ENCODE measurements at places on chromosomes 2 and 18.

DNA sequence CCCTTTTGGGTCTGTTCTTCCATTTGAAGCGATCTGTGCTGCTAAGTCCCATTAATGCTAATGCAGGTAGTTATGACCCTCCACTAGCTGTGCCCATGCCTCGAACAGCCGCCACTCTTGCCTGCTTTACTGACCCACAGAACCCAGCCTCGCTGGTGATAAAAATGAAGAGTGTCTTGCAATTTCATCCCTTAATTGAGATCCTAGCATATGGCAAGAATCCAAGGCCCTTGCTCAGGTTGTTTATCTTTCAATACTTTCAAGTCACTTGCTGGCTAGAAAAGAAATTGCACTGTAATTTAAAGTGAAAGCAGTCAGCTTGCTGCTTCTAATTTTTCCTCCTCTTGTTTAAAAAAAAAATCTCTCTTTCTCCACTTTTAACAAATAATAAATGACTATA, 73.6 kb downstream of the ZNF521 start:
- no peak for DNase-seq

GRCh38 chr2:29394311-29394980, 279.2 kb downstream of the CLIP4 start:
- DNase-seq, result no peak

DNA sequence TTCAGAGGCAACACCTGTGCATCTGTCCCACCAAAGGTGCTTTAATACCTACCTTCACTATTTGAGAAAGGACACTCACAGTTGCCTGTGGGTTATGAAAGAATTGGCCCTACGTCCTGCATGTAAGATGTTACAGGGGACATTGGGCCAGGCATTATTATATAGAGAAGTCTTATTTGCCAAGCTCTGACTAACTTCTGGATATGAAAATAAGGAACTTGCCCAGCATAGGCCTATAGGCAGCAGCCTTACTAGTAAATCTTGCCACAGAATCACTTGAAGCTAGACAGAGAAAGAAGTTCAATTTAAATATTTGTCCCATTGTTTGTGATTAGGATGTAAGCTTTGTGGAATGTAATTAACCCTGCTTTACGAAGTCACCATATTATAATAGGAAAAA, 41.7 kb downstream of the NLRC4 start:
- DNase-seq, result no peak

DNA sequence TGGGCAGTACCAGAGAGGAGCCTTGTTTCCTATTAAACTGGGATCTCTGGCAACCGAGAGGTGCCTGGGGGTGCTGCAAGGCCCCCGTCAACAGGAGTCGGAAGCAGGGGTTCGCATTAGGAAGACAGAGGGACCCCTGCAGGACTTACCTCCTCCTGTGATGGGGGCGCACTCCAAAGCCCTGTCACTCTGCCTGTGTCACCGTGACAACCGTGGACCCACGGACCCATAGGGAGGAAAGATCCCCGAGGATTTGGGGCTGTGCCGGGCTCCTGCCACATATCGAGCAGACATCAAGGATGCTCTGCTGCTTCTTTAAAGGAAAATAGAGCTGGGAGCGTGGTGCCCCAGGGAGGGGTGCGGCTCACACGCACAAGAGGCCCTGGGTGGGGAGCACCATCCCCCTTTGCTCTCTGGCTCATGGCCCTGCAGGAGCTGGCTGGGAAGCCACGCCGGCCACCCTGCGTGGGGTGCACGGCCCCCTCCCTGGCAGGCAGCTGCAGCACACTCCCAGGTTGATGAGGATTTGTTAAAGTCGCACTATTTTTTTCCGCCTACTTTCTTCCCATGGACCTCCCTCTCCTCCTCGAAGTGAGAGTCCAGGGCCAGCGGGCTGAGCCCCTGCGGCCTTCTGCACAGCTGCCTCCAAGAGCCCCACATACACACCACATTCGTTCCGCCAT, 167.5 kb downstream of the TWIST2 start:
- no peak for DNase-seq

GRCh38 chr18:23635283-23636070, 27.2 kb downstream of the ANKRD29 start:
- DNase-seq, result no peak

DNA sequence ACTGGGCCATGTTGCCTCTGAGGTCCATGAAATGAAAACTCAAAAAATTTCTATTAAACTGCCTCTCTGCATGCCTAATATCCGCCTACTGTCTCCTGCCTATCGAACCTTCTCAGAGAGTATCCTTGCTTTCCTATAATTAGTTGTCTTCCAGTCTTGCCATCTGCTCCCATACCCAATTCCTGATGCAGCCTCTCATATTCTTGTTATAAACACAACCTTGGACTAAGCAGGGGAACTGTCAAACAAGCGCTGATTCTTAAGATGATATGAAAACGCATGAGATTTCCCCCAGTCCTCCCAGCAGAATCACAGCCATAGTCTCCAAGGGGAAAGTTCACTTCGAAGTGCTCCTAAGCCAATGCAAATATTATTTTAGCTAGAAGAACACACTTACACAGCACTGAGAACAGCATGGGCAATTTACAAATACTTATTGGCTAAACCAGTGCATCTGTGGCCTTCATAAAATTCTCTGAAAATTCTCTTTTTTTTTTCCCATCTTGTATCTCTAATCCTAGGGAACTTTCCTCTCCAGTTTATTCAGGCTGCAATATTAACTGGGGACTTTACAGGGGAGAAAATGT, 471.6 kb downstream of the MBD2 start:
- DNase-seq, result no peak

GRCh38 chr2:28398101-28398834, 5.6 kb downstream of the FOSL2 start:
- DNase-seq, result no peak

DNA sequence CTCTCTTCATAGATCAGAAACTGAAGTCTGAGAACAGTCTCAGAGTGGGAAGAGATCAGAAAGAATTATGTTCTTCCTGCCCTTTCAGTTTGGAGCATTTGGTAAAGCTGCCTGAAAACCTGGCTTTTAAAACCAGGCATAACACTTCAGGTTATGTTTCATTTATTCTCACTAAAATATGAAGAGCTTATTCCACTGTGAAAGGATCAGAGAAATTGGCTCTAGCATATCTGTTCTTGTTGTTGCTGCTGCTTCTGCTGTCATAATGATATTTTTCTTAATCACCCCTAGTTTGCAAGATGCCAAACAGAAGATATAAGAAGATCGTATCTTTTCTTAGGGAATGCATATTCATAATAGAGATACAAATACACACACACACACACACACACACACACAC, 476.9 kb downstream of the XIRP2 start:
- DNase-seq, result no peak

GRCh38 chr2:9398881-9399780, 24.2 kb downstream of the ITGB1BP1 start:
- no peak for DNase-seq

- no peak for DNase-seq
These were observed 149.5 kb upstream of the DLX2 start for GRCh38 chr2:172252154-172252553.

DNA sequence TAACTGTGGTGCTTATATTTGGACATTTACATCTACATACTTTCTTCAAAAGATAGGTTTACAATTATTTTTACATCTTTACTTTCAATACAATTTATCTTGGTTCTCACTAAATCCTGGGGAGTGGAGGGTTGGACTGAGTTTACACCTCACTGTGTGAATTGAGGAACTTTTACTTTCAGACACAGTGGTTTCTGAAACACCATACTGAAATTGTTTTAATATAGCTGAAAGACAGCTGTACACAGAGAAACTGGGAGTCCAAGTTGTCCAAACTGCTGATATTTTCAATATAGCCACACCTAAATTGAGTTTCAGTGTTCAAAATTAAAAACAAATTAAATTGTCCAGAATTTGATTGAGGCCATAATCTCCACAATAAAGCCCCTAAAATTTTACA, 16.8 kb downstream of the KCNH7 start:
- DNase-seq, result no peak

Measured in activated CD4-positive, alpha-beta T cell treated with anti-CD3 and anti-CD28 coated beads, Interleukin-2, amount 50 U/mL, for 24 hours (primary cell).